ENCODE measurements at places on chromosomes 7 and 10. TPM values are rescaled to one million over a fixed set of nuclear protein-coding genes. Genes with fewer than 3 reads are reported as not detected.

DNA sequence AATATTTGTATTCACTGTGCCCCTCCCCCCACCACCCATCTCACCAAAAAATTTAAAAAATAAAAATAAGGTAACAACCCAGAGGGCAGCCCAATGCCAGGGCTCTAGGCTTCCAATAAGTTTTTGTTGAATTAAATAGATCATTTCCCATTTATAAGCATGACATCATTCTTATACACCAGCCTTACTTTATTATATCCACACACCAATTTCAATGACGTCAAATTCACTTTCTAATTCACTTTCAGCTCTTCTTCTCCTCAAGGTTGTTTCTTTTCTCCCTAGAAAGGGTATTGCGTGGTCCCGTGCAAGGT lies 1.2 kb upstream of the DKK1 start:
- no peak for DNase-seq

GRCh38 chr7:22143491-22143890 lies 197.8 kb upstream of the CDCA7L start:
- no peak for DNase-seq

GRCh38 chr10:131811630-131812403 lies 89.0 kb upstream of the PPP2R2D start:
- DNase-seq: no peak

DNA sequence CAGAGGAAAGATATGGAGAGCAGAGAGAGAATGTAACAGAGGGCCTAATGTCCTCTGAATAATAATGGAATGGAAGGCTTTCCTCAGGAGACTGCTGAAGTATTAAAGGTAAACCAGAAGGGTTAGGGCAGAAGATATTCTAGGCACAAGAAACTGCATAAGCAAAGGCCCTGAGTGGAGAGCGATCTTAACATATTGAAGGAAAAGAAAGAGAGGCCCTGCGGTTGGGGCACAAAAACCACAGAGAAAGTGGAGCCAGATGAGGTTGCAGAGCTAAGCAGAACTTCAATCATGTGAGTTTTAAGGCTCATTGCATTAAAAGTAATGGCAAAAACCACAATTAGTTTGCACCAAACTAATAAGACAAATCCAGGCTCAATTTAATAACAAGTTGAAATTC lies 115.8 kb upstream of the VSTM2A start:
- no peak for DNase-seq

- DNase-seq: no peak
Observed at GRCh38 chr7:155758348-155758747, 53.9 kb downstream of the SHH start.

CDK14 gene
- 10.4 TPM for total RNA-seq

MNX1 gene
- 14.5 TPM for total RNA-seq
